Suprapubic skin (tissue), 4 donors: ENCODE measurements at places on chromosomes 5 and 9. TPM values are rescaled to one million over a fixed set of nuclear protein-coding genes. Genes with fewer than 3 reads are reported as not detected.

The PAEP gene
- not detected for total RNA-seq

The GHR gene
- 20.9 TPM for total RNA-seq

The TICAM2 gene
- 0.25 TPM for total RNA-seq

The CCDC192 gene
- 3.1 TPM for total RNA-seq

The GABRA6 gene
- total RNA-seq, result not detected

DNA sequence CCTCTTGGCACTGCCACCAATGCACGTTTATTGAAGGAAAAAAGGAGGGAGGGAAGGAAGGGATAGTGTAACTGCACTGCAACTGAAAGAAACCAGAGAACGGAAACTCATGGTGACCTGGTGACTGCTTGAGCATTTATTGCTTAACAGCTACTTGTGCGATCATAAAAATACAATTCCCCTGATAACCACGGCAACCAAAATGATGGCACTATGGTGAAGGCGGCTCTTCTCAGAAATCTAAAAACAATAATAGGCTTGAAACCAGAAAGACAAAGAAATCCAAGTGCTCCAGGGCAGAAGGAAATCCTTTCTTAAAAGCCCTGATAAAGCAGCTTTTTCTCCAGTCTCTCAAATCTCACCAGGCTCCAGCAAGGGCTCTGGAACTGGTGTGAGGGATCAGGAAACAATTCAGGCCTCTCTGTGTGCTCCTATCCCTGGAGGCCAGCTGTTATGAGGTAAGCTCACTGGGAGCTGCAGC lies 1.9 kb downstream of the FBXO10 start:
- DNase-seq, result no peak

DNA sequence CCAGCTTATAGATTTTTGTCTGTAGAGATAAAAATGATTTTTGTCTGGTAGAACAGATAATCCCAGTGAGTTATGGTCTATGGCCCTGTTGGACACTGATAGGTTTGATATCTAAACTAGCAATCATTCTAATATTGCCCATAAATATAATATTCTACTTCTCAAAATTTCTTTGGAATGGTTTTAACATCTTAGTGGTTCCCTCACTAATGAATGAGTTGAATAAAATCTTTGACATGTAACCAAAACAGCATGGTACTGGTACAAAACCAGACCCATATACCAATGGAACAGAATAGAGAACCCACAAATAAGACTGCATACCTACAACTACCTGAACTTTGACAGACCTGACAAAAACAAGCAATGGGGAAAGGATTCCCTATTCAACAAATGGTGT lies 219.7 kb downstream of the SEC61B start:
- no peak for DNase-seq

DNA sequence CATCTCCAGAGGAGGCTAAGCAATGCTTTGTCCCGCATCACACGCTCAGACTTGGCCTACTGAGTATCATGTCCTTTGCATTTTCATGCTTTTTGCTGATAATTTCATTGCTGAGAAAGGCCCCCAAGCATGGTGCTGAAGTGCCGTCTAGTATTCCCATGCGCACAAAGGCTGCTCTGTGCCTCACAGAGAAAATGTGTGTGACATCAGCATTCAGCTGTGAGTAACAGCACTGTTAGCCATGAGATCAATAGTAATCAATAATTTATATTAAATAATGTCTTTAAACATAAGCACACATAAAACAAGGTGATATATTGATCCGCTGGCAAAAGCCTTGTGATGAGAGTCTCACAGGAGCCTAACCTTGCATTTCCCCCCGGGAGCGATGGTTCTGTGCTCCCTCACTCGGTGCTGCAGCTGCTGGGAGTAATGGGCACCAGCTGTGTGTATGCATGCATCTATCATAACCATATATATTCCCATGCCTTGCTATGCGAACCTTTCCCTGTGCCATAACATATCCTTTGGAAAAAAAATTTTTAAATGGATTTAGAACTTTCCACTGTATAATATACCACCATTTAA lies 50.4 kb upstream of the RNF130 start:
- DNase-seq, result peak; percentile 41

DNA sequence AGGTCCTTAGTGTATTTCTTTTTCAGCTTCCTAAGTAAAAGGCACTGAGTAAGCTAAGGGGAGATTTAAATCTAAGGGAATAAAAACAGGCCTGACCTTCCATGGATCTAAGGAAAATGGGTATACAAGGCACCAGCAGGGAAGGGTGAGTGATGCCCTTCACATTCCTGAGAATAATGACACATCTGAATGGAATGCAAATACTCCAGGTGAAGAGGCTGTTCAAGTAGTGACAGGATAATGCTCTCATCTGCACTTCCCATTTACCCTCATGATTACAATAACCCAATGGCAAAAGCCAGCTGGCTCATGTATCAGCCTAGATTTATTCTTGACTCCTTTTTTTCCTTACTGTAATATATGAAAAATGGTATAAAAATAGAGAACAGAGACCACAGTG lies 216.2 kb upstream of the ACTBL2 start:
- DNase-seq, result no peak

DNA sequence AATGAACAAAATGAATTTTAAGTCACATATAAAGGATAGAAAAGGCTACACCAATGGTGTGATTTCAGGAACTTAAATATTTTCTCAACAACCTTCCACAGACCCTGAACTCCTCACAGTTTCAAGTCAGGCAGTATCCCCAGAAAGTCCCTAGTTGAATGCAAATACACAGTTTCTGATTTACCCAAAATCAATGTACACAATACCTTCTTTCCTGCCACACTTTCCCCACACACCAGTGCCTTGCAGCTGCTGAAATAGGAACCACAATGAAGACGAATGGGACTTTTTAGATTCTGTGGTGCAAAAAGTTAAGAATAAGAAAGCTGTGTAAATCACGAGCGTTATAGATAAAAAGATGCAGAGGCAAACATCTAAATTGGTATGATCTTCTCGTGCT lies 552.4 kb upstream of the MEF2C start:
- DNase-seq, result no peak

DNA sequence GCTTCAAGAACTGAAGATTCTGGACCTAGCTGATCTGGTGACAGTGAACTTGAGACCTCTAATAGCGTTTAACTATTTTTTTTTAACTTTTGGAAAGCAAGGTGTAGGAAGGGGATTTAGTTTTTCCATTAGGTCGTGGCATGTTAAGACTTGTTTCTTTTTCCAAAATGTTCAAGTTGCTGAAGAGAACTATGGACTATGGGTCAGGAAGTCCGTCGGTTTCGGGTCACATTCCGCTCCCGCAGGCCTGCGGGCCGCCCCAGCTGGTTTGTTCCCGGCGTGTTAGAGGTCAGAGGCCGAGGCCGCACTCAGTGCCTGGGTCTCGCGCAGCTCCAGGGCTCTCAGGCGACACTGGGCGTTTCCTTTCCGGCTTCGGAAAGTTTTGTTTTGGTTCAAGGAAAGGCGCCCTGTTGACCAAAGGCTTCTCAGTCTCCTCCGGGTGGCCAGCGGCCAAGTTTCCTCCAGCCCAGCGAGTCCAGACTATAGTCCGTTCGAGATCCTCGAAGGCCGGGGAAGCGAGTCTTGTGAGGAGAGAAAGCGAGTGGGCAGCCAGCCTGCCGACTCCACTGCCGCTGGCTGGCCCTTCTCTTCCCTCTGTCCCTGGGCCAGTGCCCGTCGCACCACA lies 586 bp upstream of the FCHO2 start:
- DNase-seq, result peak; percentile 89

GRCh38 chr5:38536968-38537367 lies 19.5 kb downstream of the LIFR start:
- DNase-seq, result no peak

DNA sequence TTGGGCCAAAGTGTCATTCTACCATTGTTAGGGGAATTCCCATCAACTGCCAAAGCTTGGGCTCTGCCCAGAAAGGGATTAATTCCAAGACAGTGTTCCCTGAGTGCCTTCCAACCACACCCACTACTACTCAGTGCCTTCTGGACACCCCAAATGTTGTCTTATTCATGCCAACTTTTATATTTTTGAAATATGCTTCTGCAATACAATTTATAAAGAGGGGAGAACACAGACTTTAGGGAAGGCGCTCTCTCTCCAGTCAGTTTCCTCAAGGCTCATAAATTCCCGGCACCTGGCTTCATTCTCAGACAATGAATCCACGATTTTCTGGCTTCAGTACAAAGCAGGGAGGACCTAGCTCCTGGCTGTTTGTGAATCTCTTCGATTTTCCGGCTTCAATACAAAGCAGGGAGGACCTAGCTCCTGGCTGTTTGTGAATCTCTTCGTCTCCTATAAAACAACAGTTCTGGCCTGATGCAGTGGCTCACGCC lies 120.1 kb upstream of the MYO10 start:
- DNase-seq, result no peak

DNA sequence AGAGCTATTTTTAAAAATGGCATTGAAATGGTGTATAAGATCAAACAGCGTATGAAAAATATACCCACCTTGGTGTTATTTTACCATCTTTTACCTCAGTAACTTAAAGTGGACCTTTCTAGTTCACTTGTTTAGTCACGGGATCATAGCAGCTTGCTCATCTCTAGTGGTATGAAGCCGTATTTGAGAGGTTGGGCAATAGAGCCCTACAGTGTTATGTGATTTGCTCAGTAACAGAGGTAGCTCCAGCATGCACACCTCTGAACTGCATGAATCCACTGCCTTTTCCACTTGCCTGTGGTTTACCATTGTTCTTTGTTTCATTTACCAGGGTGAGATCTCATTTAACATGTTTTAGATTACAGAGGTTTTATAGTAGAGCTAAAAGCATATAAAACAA lies 134.4 kb downstream of the ATG10 start:
- DNase-seq, result no peak

DNA sequence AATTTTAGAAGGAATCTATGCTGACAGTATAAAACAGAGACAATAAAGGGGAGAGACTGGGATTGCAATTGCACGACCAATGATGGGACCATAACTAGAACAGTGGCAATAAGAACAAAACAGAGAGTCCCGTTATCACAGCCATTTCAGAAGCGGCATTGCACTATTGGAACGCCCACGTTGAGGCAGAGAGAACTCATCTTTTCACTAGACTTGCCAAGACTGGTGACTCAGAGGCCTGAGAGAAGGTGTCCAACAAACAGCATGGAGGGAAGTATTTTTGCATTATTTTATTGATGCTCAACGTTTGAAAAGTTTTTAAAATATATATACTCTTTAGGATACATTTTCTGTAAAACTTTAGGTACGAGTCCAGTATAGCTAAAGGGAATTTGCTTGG lies 737.7 kb downstream of the TLE1 start:
- DNase-seq, result no peak

- DNase-seq, result no peak
Measured at GRCh38 chr5:109030360-109031143, 282.9 kb downstream of the FER start.
